Neural crest cell (in vitro differentiated cells): ENCODE measurements at places on chromosomes 1 and 21.

DNA sequence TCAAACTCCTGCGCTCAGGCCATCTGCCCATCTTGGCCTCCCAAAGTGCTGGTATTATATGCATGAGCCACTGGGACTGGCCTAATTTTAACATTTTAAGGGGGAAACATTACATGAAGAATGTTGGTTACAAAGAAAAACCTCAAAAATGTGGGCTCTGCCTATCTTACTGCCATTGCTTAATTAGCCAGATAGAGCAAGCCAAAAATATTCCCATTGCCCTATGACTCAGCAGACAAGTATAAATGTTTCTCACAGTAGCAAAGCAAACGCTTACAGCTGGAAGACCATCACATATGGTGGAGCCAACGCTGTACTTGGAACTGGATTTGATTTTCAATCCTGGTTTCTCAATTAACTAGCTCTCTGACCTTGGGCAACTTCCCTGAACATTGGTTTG is 502.0 kb downstream of the SMYD3 start:
- no peak for DNase-seq

DNA sequence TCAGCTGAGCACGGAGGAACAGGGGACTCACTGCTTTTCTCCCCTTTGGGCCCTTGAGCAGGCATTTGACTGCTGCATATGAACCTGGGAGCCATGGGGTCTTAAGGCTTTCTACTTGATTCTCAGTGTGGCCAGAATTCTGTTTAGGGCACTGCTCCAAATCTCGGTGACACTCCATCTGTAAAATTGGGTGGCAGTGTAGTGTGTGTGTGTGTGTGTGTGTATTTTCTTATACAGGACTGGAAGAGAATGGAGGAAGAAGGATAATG is 162.2 kb downstream of the PBX1 start:
- DNase-seq: no peak

DNA sequence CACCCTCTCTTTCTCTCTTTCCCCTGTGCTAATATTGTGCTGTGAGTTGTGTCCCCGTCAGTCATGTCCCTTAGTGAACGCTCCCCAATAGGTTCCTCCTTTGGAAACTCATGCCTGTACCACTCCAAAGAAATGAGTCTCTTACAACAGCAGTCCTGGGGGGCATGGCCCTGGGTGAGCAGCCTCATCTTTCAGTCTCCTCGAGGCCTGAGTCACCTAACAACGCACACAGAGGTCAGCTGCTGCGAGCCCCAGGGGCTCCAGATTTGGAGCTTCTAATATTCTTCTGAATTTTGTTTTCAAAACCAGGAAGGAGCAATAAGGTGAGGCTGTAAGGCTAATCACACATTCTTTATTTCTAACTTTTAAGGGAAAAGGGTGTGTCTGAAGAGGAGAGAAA is 30.5 kb upstream of the ZBTB8A start:
- no peak for DNase-seq

DNA sequence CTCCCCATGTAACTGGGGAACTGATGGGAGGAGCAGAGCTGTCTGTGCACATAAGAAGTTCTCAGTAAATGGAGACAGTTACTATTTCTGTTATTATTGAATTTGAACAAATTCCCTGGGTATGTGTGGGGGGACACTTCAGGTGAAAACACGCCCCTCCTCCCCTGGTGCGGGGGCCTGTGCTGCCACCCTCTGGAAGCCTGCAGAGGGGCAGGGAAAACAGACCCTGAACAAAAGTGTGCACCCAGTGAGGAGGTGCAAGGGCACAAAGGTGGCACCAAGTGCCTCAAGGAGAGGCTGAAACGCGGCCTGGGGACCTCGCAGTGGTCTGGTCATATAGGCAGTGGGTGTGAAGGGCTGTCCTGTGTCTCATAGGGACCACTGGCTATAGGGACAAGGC is 18.2 kb upstream of the NADK start:
- DNase-seq: no peak

DNA sequence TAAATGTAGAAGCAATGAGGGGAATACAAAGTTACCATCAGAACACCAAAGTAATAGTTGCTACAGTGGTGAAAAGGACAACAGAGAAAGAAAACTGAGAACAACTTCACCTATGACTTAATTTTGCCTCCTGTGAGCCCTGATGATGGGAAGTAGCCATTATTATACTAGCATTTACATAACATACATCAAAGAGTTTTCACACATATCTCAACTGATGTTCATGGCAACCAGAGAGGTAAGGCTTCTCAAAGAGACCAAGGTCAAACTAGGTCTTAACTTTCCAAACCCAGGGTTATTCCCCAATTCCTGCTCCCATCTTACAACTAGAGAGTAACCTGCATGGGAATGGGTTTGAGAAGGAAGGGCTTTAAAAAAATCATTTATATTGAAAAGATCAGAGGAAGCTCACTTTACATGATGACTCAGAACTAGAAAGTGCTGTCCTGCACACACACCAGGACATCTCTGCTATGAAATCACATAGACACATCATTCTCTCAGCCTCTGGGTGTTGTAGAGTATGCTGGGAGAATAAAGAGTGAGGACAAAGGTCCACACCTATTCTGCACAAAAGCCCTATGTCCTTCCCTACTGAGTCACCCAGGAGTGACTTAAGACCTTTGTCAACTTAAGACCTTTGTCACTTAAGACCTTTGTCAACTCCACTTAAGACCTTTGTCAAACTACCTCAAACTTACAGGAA is 179.7 kb downstream of the TNFSF18 start:
- DNase-seq: no peak
